ENCODE measurements at places on chromosomes 16 and 17. TPM values are rescaled to one million over a fixed set of nuclear protein-coding genes. Genes with fewer than 3 reads are reported as not detected.

KRT17 gene
- 380 TPM for total RNA-seq

GRCh38 chr17:37541880-37542660 is 52.4 kb downstream of the DUSP14 start:
- ATAC-seq, result no peak

GRCh38 chr16:82510789-82511305 is 115.9 kb upstream of the CDH13 start:
- no peak for ATAC-seq

DNA sequence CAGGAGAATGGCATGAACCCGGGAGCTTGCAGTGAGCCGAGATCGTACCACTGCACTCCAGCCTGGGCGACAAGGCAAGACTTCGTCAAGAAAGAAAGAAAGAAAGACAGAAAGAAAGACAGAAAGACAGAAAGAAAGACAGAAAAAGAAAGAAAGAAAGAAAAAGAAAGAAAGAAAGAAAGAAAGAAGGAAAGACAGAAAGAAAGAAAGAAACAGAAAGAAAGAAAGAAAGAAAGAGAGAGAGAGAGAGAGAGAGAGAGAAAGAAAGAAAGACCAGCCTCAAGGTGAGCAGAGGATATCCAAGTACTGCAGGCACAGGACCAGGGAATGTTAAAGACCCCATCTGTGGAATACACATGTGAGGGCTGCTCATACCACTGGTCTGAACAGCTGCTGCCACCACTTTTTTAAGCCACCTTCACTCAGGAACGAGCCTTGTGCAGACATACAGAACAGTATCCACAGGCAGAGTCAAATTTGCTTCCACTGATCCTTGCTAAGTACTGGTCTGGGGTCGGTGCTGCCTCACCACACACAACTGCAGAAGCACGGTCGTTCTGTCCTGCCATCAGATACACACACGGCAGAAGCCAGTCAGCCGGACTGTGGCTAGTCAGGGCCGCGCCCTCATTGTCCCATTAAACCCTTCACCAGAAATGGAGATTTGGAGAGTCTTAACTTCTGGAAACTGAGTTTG is 7.7 kb downstream of the RAB5C start:
- ATAC-seq, result no peak

DNA sequence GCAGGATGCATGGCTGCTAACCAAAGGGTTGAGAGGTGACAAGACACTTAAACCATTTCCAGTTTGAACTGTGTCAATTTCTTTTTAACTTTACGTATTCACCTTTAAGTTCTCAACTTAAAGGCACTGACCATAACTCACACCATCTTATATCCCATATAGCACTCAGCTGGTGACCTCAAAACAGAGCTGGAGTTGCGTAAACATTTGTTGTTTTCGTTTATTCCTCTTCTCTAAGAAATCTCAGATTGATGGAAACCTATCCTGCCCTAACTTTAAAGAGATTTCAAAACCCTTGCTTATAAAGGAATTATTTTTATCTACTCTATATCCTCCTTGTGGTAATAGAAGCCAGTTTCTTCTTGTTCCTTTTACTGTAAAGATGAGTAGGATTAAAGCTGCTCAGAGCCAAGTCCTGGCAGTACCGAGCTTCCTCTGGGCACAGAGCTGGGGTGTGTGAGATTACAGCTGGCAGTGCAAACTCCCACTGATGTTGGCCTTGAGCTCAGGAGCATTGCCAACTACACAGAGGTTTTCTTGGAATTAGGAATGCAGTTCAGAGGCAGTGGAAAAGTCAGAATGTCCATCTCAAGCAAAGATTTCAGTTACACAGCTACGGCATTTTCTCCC is 1.3 kb downstream of the KCTD2 start:
- no peak for ATAC-seq

- no peak for ATAC-seq
Observed at GRCh38 chr17:64216338-64217248, 46.5 kb downstream of the TEX2 start.

- ATAC-seq, result no peak
Observed at GRCh38 chr16:3949287-3949686, 68.8 kb upstream of the CREBBP start.

MT3 gene
- not detected for total RNA-seq

KRTAP4-4 gene
- total RNA-seq, result not detected

ADAD2 gene
- total RNA-seq, result 1.1 TPM

GRCh38 chr17:19021622-19022083 is 17.1 kb upstream of the FAM83G start:
- no peak for ATAC-seq

Measured in esophagus mucosa (tissue), 1 donor.